ENCODE measurements at places on chromosomes 1 and 21.

DNA sequence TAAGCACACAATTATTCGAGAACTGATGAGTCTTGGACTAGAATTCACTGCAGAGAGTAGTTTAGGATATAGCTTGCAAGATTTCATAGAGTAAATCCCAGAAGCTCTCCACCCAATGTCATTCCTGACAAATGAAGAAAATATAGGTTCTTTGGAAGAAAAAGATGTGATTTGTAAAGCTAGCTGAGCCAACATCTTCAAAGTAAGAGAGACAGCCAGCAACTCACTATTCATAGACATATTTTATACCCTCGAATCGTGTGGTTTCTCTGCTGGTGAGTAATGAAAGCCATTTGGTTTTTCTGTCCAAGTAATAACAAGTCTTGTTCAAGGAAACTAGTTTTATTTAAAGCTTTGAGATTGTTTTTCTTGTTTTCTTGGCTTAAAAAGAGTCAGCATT lies 165.7 kb upstream of the SYT6 start:
- DNase-seq: no peak

DNA sequence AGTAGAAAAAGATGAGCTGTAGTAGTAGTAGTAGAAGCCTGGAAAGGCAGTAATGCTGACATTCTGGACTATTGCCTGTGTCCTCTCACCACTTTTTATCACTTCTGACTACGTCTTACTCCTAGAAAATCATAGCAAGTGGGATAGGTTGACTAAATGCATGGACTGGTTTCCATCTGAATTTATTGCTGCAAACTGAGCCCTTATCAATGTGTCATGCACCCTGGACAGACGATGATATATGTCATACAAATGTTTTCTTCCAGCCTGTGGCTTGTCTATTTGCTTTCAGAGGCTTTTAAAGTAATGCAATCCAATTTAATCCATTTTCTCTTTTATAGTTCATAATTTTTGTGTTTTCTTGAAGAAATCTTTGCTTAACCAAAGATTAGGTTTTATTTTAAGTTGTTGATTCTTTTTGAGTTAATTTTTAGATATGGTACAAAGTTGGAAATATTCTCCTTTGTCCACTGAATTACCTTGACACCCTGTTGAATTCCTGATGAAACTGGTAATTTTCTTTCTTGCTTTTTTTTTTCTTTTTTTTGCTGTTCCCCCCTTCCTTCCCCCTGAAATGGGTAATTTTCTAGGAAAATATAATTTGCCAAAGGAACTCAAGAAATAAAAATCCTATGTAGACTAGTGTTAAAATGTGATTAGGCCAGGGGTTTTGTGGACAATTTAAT lies 47.1 kb downstream of the PHACTR4 start:
- DNase-seq: no peak

DNA sequence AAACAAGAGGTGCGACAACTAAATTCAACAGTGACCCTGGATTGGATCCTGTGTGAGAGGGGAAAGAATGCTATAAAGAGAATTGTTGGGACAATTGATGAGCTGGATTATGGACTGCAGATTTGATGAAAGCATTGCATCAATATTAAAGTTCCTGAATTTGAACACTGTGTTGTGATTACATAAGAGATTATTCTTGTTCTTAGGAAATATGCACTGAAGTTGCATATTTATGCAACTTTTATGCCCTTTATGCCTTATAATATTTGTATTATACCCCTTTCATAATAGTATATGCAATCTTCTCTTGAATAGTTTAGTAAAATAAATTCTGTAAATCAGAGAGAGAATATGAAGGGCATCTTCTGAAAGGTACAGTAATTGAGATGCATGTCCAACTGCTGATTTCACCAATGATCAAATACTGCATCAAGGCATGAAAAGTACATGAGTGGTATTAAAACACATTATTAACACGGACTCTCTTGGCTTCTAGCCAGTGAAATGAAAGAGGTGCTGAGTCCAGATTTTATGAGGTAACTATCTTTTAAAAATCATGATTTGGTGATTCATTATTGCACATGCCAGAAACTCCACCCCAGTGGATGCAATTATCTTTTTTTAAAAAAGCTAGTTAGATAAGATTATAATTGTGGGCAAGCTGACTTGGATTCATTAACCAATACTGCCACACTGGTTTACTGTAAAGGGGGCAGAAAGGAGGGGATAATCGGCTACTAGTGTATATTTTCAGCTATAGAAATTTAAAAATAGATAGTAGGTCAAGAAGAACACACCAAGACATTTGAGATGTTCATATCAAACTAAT lies 19.9 kb upstream of the LPAR3 start:
- DNase-seq: no peak

GRCh38 chr1:217433664-217434063 lies 197.2 kb downstream of the GPATCH2 start:
- no peak for DNase-seq

- no peak for DNase-seq
Observed at GRCh38 chr1:174114788-174115448, 44.4 kb upstream of the RABGAP1L start.

DNA sequence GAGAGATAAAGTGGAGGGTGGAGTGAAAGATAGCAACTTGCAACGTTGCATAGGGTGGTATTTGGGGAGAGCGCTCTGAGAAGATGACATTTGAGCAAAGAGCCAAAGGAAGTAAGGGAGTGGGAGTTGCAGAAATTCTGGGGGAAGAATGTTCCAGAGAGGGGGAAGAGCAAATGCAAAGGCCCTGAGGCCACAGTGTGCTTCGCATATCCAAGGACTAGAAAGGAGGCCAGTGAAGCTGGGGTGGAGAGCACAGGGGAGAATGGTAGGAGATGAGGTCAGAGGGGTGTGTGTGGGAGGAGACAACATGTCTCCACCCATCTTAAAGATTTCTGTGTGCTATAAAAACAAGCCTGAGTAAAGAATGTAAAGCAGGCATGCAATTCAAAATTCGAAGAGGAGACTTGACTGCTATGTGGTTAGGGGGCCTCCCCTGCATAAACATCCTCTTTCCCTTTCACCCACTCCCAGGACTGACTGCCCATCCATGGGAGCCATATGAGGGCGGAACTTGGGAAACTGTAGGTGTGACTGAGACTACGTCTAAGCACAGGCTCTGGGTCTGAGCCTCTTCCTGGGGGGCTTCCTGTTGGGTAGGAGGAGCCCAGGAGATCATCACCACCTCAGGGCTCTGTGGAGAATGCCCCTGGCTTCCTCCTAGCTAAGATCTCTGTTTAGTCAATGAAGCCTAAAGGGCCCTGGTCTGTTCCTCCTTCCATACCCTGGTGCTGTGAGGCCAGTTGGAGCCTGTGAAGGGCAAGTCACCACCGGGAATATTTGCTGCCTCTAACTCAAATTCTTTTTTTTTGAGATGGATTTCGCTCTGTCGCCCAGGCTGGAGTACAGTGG lies 2.9 kb upstream of the CLIC4 start:
- no peak for DNase-seq

DNA sequence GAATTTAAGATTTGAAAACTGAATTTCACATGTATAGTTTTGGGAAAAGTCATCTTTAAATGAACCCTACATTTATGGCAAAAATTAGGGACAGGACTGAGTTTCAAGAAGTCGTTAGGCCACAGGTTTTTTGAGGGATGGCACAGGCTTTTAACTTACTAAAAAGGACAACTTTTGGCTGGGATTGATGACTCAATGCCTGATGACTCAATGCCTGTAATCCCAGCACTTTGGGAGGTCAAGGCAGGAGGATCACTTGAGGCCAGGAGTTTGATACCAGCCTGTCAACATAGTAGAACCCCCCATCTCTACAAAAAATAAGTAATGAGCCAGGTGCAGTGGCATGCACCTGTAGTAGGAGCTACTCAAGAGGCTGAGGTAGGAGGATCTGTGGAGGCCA lies 15.9 kb downstream of the UCK2 start:
- DNase-seq: no peak

DNA sequence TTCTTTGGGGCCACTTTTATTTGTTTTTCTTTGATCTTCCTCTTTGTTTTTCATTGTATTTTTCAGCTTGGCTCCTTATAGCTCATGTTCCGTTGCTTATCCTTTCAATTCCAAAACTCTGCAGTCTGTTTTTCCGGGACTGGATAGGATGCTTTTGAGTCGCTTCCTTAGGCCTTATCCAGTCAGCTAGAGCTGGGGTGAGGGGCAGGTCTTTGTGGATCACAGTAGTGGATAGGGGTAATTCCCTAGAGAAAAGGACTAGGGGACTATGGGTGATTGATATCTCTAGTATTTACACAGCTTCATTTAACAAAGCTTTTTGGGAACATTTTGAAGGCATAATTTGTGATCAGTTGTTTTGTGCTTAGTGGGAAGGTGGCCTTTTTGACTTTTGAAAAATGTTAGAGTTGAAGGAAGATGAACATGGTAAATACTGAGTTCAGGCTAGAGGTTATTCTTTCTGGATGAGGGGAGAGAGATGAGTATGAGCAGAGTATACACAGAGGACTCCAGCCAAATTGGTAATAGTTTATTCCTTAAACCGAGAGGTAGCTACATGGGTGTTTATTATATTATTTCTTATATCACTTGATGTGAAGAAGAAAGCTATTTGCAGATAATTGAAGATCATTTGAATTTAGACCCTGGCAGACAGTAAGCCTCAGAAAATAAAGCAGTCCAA lies 22.5 kb downstream of the CEP350 start:
- no peak for DNase-seq

- no peak for DNase-seq
Observed at GRCh38 chr1:162977944-162978568, 91.1 kb upstream of the RGS4 start.

GRCh38 chr1:99119188-99119587 lies 114.5 kb upstream of the PLPPR5 start:
- no peak for DNase-seq

GRCh38 chr1:39980555-39981313 lies 25.8 kb downstream of the MFSD2A start:
- no peak for DNase-seq

DNA sequence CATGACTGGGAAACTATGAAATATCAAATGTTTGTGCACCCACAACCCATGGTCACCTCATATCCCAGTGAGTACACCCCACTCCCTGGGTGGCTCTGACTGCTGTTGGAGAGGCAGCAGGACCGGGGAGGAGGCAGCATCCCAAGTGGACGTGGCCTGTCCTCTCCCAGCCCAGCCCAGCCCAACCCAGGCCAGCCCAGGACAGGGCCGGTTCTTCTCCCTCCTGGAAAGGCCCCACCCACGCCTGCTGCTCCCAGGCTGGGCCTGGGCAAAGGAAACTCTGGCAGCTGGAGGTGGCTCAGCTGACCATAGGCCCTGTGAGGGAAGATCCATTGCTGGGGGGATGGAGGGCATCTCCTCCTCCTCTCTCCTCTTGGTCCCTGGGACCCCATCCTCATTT lies 19.1 kb downstream of the MATN1 start:
- no peak for DNase-seq

- DNase-seq: no peak
Observed at GRCh38 chr1:244675167-244675566, 22.2 kb downstream of the DESI2 start.

DNA sequence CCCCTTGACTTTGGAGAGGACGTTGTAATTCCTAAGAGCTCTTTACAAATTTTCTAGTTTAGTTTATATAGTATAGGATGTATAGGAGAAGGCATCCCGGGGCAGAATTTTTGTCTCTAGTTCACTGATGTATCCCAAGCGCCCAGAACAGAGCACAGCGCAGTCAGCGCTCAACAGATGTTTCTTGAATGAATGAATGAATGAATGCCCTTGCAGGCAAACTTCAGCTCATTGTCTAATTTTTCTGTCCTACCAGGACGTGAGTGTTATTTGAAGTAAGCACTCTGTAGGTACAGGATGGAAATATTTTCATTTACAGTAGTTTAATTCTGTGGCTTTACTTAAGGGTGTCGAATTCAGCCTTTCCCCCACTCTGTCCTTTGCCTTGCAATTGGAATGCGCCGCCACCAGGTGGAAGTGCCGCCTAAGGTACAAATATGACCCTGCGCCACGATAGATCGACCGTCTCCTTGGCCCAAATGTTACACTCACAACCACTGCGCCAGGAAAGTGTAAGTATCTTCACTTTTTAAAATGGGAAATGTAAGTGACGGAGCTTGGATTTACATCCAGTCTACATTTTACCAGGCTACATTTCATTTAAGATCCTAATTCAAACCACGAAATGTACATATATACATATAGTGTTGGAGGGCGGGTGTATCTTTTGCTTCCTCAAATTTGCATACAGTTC lies 910 bp upstream of the MRPL39 start:
- DNase-seq: peak; percentile 76

- DNase-seq: no peak
Observed at GRCh38 chr1:207181847-207182246, 77.8 kb downstream of the C4BPA start.
